CD4-positive, alpha-beta T cell treated with Interleukin-6 at 100 ng/mL for 8 hours (primary cell): ENCODE measurements at places on chromosomes 4 and X.
A peak's percentile ranks its signal among the peaks of the same experiment; 100 is the strongest.

DNA sequence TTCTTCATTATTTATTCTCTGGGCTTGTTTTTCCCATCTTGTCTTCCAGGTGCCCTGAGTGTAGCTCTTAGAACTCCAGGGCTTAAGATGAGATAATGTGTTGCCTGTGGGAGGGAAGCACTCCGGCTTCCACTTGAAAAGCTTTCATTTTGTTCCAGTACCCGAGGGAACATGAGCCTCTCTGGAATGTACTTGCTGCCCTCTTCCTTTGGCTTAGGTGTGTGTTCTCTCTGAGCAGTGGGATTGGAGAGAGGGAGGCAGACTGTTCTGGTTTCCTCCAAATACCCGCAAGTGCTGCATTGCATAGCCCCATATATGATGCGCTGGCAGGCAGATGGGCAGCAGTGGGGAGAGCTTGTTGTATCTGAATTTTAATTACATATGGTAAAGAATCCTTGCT is 861 bp upstream of the DTHD1 start:
- DNase-seq: no peak

DNA sequence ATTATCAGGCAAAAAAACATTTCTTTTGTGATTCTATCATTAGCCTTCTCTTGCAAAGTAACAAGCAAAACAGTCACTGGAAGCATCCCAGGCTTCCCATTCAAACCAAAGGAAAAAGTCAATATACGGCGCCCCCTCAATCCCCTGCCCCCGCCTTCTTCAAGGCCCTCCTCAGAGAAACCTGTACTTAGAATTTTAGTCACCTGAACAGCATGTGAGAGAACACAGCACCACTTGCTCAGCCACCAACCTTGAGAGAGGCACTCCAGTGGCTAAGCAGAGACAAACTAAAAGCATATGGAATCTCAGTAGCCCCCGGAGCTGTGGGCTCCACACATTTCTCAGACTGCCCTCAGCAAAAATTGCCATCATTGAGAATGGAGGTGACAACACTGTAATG is 25.2 kb downstream of the LEF1 start:
- no peak for DNase-seq

DNA sequence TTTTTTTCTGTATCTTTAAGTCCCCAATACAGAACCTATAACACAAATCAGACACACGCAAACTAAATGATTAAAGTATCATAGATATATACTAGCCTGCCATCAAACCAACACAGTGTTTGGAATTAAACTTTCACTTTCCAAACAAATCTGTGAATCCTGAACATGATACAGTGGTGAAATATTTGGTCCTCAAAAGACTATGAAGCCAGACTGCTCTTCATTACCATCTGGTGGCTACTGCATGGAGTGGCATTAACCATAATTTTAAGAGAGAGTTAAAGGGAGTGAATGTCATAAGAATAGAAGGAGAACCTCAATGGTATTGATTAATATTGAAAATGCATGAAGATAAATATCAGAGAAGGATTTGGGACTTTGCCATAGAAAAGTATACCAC is 9.2 kb upstream of the GABRA4 start:
- no peak for DNase-seq

DNA sequence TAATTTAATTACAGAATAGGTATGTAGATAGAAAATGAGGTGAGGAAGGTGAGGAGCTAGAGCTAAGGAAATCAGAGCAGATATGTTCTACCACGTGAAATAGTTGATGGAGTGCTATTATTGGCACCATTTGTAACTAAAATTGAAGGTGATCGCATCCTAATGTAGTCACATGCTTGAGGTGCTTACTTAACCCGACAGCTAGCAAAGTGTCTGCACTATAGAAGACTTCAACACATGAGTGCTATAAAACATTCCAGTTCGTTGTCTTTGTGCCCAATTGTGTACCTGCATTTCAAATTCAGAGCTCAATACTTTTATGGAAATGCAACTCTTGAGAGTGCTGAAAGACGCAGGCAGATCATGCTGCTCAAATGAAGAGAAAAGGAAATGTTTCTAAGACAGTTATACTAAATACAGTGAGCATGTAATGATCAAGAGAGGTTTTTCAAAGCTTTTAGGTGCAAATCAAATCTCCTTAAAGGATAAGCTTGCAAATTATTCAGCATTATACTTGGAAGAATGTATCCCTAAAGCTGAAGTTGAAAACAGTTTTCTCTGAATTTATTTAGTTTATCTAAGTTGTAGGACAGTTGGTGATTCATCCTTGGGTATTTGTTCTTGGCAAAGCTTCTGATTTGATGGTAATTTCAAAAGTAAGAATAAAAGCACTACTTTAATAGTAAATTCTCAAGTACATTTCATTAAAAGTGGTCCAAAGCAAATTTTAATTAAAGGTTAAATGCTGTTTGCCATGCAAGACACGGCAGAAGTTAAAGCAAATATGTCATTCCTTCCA is 223.9 kb upstream of the EPHA5 start:
- no peak for DNase-seq

DNA sequence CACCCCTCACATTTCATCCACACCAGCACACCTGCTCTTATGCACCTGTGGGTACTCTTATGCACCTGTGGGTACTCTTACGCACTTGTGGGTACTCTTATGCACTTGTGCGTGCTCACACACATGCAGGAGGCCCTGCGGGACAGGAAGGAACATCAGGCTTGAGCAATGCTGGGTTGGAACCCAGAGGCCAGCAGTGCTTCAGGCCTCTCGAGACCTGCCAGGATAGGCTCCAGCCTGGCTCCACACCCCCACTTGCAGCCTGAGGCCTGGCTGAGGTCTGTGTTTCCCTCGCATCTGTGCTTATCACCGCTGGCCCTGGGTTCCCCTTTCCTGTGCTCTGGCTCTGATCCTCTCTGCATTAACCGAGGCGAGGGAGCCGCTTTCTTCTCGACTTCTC is 34.7 kb downstream of the SORCS2 start:
- DNase-seq: no peak

- no peak for DNase-seq
These were observed 69.2 kb upstream of the FAT1 start for GRCh38 chr4:186792728-186793366.

DNA sequence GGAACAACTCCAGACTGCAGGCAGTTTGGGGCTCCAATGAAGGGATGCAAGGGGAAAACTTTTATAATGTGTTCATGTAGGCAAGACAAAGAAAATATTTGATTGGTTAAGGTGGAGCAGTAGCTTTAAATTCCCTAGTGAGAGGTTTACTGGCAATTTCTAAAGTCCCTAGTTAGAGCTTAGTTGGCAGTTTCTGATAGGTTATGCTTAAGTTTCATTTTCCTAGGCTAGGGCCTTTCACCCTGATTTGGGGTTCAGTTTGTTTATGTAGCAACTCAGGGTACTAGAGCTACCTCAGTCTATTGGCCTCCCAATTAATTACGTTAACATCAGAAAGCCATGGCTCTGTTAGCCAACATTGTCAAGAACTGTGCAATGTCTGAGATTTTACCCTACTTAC is 14.6 kb downstream of the BBS12 start:
- no peak for DNase-seq

DNA sequence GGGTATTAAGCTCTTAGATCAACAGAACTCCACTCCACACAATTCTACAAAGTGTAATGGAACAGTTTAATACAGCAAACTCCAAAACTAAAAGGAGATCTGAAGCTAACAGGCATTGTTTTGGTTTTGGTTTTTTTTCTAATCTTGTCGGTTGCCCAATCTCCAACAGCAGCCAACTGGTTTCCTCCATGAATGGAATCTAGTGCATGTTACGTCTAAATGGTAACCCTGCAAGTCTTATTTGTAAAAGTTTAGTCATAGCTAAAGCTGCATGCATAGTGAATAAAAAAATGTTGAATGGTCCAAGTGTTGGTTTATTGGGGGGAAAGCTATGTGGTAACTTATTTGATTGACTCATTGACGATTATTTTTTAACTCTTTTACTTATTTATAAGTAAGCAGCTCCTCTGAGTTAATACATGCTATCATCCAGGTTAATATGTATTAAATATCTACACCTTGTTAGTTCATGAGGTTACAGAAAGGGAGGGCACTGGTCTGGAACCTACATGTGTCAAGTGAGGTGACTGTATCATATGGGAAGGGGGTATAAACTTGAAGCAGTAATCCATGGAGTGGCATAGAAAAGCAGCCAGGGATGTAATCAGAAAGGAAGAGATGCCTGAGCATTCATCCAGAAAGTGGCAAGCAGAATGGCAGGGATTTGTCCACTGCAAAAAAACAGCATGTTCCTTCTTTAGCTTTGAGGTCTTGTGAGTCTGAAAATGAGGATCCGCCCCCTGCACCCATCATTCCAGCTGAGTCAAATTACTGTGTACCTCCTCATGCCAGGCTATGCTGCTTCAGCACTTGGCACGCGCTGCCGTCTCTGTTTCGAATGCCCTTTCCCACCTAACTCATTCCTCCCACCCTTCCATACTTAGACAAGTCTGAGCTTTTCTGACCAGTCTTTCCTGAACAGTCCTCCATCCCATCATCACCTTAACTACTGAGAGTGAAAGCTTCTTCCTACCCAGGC is 81.7 kb downstream of the PDGFC start:
- DNase-seq: no peak

- no peak for DNase-seq
These were observed 47.1 kb upstream of the FAT4 start for GRCh38 chr4:125267630-125268029.

GRCh38 chrX:40240844-40241243 is 143.1 kb upstream of the BCOR start:
- no peak for DNase-seq

GRCh38 chr4:102217775-102218355 is 127.4 kb downstream of the SLC39A8 start:
- no peak for DNase-seq

DNA sequence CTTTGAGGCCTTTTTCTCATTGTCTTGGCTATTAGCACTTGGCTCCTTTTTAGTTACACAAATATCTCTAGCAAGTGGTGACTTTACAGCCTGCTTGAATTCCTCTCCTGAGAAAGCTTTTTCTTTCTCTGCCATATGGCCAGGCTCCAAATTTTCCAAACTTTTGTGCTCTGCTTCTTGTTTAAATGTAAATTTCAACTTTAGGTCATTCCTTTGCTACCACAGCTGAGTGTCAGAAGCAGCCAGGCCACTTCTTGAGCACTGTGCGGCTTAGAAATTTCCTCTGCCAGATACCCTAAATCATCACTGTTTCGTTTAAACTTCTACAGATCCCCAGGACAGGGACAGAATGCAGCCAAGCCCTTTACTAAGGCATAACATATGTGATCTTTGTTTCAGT is 222.4 kb downstream of the FBXO8 start:
- DNase-seq: no peak

GRCh38 chrX:49238735-49239134 is 3.5 kb downstream of the CCDC22 start:
- DNase-seq: no peak

DNA sequence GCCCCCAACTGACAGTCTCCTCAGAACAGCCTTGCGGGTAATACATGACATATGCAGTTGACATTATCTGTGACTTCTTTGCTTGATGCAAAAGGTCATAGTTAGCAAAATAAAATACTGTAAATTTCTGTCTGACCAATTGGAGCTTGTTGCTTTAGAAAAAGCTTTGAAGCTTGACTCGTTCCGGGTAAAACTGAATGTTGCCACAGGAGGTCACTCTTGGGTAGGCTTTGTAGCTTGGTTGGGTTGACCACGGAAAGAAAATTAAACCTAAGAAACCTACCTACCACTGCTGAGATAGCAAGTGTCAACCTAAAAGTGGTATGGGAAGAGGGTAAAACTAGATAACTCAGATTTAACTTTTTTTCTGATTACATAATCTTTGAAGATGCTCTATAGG is 23.2 kb downstream of the PRPS2 start:
- peak; percentile 27 for DNase-seq

DNA sequence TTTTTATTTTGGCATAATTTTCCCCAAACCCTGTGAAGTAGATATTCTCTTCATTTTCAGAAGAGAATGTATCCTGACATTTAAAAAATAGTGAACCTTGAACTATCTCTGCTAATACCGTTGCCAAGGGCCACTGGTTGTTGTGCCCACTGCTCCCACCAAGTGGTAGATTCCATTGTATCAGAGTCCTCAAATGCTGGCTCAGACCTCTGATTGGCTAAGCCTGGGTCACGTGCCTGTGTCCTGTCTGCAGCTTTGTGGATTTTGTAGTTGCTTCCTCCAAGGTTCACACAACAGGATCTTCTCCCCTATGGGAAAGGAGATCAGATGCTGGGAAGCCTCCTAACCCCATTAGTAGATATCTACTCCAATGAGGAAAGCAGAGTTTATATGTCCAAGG is 104.8 kb upstream of the CASK start:
- DNase-seq: no peak

- no peak for DNase-seq
These were observed 415.8 kb downstream of the STIM2 start for GRCh38 chr4:27276307-27277073.

DNA sequence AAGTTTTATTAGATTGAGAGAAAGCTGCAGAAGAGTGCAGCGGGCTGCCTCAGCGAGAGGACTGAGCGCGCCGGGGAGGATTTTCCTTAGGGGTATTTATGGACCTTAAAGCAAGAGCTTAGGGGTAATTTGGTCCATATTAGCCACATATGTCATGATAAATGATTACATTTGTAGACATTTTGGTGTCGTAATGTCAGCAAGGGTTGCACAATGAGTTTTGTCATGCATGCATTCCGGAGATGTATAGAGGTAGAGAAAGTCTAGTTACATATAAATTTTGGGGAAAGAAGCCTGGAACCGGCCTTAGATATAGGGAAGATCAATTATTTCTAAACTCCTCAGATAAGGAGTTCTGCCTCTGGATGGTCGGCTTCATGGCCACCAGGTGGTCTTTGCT is 10.0 kb downstream of the MGST2 start:
- DNase-seq: no peak
